CMK (cell line): ENCODE measurements at places on chromosomes 6 and 20.

- DNase-seq: no peak
These were observed 243.0 kb downstream of the CD83 start for GRCh38 chr6:14360565-14360964.

- no peak for DNase-seq
These were observed 81.3 kb downstream of the AFDN start for GRCh38 chr6:167907837-167908681.

- no peak for DNase-seq
These were observed 75.2 kb upstream of the PMEPA1 start for GRCh38 chr20:57785061-57785460.

GRCh38 chr6:68144667-68145066, 490.4 kb upstream of the ADGRB3 start:
- DNase-seq: no peak

GRCh38 chr6:117157448-117157847, 107.9 kb upstream of the VGLL2 start:
- no peak for DNase-seq

GRCh38 chr6:21137700-21138335, 455.7 kb upstream of the SOX4 start:
- DNase-seq: no peak

- no peak for DNase-seq
These were observed 7.0 kb downstream of the MUC21 start for GRCh38 chr6:30990422-30991086.

- no peak for DNase-seq
These were observed 309.2 kb downstream of the QKI start for GRCh38 chr6:163723759-163724158.

DNA sequence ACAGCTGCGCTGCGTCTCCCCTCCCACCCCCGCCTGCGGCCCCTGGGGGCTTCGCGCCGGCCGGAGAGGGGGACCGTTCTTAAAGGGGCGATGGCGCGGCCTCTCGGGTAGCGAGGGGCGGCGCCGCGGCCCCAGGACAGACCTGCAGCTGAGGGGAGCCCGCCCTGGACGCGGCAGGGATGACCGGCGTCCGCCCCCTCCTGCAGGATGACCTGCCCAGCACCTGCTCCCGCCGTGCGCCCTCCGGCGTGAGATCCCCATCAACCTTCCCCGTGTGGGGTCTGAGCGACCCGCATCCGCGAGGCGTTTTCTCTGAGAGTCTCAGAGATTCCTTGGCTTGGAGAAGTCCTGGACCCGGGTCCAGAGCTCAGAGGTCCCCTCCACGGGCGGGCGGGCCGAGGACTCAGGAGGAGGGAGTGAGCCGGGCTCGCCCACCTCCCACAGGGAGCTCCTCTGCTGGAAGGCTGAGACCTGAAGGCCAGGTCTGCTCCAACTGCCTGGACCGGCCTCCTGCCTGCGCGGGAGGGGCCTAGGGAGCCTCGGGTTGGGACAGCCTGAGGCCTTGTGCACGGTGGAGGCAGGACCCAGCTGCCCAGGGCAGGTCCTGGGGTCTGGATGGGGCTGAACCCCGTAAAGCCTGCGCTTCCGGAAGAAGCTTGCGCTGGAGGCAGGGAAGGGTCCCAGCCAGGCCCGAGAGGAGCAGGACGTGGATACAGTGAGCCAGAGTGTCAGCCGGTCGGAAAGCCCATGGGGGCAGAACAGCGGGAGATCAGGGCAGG, 532 bp upstream of the NKAIN4 start:
- no peak for DNase-seq

- DNase-seq: no peak
These were observed 116.6 kb upstream of the DUSP22 start for GRCh38 chr6:175680-176079.

DNA sequence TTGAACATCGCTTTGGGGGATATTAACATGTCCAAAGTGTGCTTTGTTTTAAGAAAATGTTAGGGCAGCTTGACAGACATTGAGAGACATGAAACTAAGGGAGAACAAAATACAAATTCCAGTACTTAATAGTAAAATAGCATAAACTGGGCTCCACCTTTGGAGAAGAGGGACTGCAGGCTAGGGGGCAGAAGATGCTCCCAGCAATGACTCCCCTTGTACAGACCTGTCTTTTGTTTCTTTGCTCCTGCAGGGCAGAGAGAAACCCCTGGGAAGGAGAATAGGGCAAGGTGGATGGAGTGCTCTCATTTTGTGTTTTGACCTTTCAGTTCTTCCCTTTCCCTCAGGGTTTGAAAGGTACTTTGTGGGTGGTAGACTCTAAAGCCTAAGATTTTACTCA, 115.6 kb upstream of the PLCB4 start:
- DNase-seq: no peak
